ENCODE measurements at places on chromosomes 7 and 10. TPM values are rescaled to one million over a fixed set of nuclear protein-coding genes. Genes with fewer than 3 reads are reported as not detected.

FAM221A gene
- 29.9 TPM for total RNA-seq

C10orf90 gene
- 0.43 TPM for total RNA-seq

ZNF239 gene
- 13.8 TPM for total RNA-seq

GRCh38 chr7:10724449-10724848 is 249.2 kb upstream of the PHF14 start:
- no peak for DNase-seq

DNA sequence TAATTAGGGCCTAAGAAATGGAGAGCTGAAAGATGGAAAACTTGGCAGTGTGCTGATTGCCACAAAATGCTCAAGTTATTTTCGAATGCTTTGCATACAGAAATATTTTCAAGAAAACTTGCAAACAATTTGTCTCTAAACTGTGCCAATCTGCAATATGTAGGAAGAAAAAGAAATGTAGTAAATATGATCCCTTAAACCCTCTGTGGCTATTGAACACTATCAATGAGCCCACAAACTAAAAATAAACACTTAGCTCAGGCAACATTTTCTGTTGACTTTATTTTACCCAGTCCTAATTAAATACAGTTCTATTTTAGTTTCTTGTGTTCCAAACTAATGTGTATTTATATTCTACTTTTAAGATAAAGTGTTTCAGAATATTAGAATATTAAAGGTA is 342.1 kb downstream of the SEMA3D start:
- no peak for DNase-seq

DNA sequence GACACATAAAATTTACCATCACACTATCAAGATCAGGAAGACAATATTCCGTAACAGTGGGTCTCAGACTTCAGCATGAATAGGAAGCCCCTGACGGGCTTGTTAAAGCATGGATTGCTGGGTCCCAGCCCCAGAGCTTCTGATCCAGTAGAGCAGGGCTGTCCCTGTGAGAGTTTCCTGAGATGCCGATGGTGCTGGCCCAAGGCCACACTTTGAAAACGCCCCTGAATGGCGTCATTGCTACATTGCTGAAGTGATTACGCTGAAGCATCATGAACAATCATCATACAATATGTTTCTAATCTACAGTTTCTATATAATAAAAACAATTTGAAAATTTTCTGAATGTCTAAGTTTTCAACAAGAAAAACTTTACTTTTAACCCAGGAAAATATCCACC is 38.0 kb upstream of the TMEM72 start:
- DNase-seq, result no peak

DNA sequence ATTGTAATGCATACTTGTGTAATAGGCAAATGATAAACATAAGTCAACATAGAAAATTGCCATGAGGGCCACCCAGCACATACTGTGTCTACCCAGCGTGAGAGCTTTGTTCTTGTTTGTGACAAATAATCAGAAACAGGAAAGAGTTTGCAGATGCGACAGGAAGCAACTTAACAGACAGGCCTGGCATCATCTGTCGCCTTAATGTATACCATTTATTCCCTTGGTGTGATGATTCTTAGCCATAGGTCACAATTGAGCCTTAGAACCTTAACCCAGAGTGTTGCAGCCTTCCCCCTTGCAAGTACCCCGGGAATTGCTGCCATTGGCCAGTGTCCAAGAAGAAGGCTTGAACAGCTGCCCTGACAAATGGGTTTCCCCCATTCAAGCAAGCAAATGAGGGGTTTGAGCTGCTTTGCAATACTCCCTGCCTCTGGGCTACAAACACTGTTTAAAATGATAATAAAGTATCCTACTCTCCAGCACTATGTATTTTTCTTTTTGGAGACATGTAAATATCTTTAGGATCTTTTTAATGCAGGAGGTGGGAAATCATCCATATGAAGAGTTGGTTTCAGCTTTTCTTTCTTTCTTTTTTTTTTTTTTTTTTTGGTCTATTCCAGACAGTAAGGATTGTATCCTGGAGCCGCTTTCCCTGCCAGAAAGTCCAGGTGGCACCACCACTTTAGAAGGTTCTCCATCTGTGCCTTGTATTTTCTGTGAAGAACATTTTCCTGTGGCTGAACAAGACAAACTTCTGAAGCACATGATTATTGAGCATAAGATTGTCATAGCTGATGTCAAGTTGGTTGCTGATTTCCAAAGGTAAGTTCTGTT is 80.0 kb downstream of the ZNF277 start:
- no peak for DNase-seq

DNA sequence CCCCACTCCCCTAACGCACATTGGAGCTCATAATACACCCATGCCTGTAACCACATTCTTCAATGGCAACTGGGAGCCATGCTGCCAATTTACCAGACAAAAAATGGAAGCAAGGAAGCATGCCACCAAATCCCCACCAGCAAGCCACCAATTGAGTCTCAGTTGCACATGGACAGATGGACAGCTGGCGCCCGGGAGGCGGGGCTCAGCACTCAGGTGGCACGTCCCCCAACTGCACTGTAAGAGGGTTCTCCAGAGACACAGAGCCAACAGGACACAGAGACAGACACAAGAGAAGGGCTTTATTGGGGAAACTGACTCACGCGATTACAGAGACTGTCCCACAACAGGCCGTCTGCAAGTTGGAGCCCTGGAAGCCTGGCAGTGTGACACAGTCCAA is 2.5 kb downstream of the MAD1L1 start:
- no peak for DNase-seq
